ENCODE measurements at places on chromosomes 2 and 18. TPM values are rescaled to one million over a fixed set of nuclear protein-coding genes. Genes with fewer than 3 reads are reported as not detected.

GRCh38 chr2:85342156-85342555 lies 12.2 kb downstream of the RETSAT start:
- no peaks in the 10 kb centered on the region for H3K27me3 ChIP-seq
- peaks cover 13% of the 10 kb centered on the region for H3K36me3 ChIP-seq
- no peak overlapping the region for H3K27ac ChIP-seq
- DNase-seq, result no peak
- H3K4me1 ChIP-seq, result no peaks in the 10 kb centered on the region

- no peak overlapping the region for H3K4me3 ChIP-seq
- H3K4me1 ChIP-seq, result no peaks in the 10 kb centered on the region
- no peaks in the 10 kb centered on the region for H3K36me3 ChIP-seq
- DNase-seq, result no peak
Observed at GRCh38 chr18:79896738-79897137, 54.7 kb downstream of the SLC66A2 start.

GRCh38 chr18:22345718-22346117 lies 72.0 kb downstream of the CTAGE1 start:
- H3K4me1 ChIP-seq, result peaks cover 8% of the 10 kb centered on the region
- H3K27ac ChIP-seq, result peak overlapping the region; percentile 87
- H3K4me3 ChIP-seq, result no peak overlapping the region
- H3K27me3 ChIP-seq, result no peaks in the 10 kb centered on the region
- peak; percentile 21 for DNase-seq

GRCh38 chr2:214011676-214012075 lies 399.2 kb upstream of the VWC2L start:
- H3K36me3 ChIP-seq, result no peaks in the 10 kb centered on the region
- H3K4me3 ChIP-seq, result no peak overlapping the region
- no peak for DNase-seq

Gene UPP2
- polyA plus RNA-seq, result not detected

DNA sequence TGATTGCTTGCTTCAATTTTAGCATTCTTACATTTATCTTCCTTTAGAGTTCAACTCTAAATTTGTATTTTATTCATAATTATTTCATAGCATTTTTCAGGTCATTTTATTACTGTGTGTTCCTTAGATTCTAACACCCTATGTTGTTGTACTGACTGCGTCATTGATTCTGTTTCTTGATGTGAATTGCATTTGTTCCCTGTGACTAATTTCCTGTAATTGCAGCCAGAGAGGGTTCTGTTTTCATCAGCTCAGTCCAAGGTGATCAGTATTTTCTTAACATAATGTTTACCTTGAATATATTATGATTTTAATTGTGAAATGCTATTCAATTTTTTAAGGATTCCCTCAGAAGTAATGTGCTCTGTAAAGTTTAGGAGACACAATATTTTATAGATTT lies 970.2 kb upstream of the PIK3C3 start:
- no peak overlapping the region for H3K4me3 ChIP-seq
- no peak overlapping the region for H3K27ac ChIP-seq
- no peaks in the 10 kb centered on the region for H3K36me3 ChIP-seq

Gene FASTKD1
- 37.2 TPM for polyA plus RNA-seq

- H3K27ac ChIP-seq, result no peak overlapping the region
- H3K27me3 ChIP-seq, result no peaks in the 10 kb centered on the region
- H3K4me3 ChIP-seq, result no peak overlapping the region
- H3K4me1 ChIP-seq, result no peaks in the 10 kb centered on the region
Observed at GRCh38 chr2:17800693-17801458, 15.4 kb upstream of the MSGN1 start.

GRCh38 chr18:71075147-71075546 lies 786.3 kb downstream of the SOCS6 start:
- H3K27ac ChIP-seq, result no peak overlapping the region
- H3K4me1 ChIP-seq, result no peaks in the 10 kb centered on the region
- no peak overlapping the region for H3K4me3 ChIP-seq
- DNase-seq, result no peak
- no peaks in the 10 kb centered on the region for H3K27me3 ChIP-seq

Gene TUBB8B
- not detected for polyA plus RNA-seq

- no peak overlapping the region for H3K27ac ChIP-seq
- DNase-seq, result no peak
- H3K27me3 ChIP-seq, result no peaks in the 10 kb centered on the region
Observed at GRCh38 chr18:41751161-41751560, 203.9 kb upstream of the PIK3C3 start.

Gene TMEM247
- not detected for polyA plus RNA-seq

- no peak overlapping the region for H3K27ac ChIP-seq
- no peaks in the 10 kb centered on the region for H3K27me3 ChIP-seq
- peaks cover 5% of the 10 kb centered on the region for H3K4me1 ChIP-seq
- DNase-seq, result no peak
Observed at GRCh38 chr2:239308661-239309397, 92.0 kb downstream of the HDAC4 start.

Gene C2orf15
- polyA plus RNA-seq, result 10.0 TPM

All from small intestine (tissue), 16 donors.